Stimulated activated CD8-positive, alpha-beta memory T cell treated with anti-CD3 and anti-CD28 coated beads, Interleukin-15, amount 100 ng/mL, for 48 hours (primary cell): ENCODE measurements at places on chromosomes 3 and 15.

DNA sequence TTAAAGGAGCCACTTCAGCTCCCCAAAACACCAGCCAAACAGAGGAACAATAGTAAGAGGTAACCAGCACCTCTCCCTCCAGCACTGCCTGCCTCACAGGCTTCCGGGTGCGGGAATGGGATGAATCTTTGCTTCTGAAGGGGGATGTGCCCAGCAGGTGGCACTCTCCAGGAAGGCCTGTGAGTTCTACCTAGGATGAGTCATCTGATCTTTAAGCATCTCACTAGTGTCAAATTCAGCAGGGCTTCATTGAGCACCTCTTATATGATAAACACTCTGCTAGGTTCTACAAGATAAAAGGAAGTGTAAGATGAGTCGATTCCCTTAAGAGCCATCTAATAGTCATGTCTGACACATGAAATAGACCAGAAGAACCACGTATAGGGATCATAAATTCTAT, 237.4 kb upstream of the UMPS start:
- no peak for DNase-seq

DNA sequence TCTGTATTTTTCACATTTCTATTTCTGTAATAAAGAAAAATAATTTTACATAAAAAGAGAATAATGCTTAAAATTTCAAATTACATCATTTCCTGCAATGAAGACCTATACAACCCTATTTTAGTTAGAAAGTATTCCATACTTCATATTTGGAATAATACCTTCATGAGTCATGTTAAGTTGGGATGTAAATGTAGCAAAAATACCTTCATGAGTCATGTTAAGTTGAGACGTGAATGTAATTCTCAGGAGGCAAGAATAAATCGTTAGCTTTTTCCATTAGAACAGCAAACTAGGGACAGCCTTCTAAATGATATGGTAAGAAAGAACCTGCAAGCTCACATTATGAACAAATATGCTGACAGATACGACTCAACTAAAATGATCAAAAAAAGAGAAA, 91.9 kb downstream of the NAALADL2 start:
- DNase-seq = no peak

- DNase-seq = no peak
These were observed 18.2 kb downstream of the RFX7 start for GRCh38 chr15:56225520-56225919.

DNA sequence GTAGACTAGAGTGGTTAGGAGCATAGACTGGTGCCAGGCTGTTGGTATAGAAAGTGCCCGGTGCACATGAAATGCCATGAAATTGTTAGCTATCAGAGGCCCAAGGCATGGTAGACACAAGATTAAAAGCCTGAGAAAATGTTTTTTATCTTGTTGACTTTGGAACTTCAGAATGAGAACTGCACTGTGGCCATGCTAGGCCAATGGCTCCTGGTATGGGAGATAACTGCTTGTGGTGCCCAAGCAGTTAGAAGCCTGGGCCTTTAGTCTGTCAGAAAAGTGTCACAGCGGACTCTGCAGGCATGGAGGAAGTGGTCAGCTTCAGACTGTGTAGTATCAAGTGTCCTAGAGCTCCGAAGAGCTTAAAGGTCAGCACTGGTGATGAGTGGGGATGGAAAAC, 11.9 kb downstream of the FYCO1 start:
- no peak for DNase-seq

DNA sequence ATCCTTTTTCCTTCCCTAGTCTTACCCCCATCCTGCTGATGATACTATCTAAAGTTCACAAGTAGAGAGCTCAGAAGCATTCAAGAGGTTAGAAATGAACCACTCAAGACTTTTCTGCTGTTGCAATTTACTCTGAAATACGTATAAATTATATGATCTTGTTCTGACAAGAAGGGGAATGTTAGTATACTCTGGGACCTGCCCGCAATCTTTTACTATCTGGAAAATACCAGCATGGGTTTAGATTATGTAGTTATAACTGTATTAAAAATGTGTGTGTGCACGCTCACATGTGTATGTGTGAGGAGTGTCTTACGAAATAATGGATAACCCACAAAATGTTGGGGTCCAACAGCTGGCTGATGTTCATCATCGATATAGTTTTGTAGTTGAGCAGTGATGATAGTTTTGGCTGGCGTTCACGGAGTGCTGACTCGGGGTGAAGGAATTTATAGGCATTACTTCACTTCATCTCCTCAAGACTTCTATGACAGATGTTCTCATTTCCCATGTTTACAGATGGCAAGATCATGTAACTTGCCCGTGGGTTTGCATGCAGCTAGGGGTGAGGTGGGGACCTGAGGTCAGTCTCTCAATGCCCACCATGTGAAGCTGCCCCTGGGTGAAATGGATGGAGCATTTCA, 297.5 kb upstream of the LYSMD4 start:
- DNase-seq = no peak

DNA sequence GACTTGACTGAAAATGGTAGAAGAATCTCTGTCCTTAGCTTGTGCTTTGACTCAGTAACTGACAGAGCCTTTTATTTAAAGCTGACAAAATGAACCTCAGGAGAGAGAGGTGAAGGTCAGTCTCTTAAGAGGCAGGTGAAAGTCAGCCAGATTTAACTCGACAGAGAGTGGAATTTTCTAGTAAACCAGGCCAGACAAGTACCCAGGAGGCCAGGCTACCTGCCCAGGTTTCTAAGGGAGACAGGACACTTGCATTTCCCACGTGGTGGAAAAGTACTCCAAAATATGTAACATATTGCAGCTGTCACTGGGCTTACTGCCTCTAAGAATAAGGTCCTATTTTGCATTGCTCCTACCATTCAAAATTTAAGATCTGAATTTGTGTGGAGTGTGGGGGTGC, 167.9 kb downstream of the FMN1 start:
- no peak for DNase-seq
